Endodermal cell (in vitro differentiated cells): ENCODE measurements at places on chromosomes 2 and 18. TPM values are rescaled to one million over a fixed set of nuclear protein-coding genes. Genes with fewer than 3 reads are reported as not detected.

DNA sequence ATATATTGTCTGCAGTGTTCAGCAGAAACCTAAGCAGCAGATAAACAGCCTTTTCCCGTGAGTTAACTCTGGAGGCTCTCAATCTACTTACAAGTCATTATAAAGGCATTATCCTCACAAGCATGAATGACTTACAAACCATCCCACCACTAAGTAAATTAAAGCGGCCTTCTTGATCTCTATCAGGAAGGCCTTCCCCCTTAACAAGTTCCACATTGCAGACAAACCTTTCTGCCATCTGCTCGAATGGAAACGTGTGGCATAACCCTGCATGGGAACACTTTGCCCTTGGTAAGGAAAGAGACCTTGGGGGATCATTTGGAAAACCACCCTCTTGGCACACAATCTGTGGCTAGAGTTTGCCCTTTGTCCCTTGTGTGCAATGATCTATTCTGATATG is 199.5 kb downstream of the OSR1 start:
- DNase-seq = no peak

DNA sequence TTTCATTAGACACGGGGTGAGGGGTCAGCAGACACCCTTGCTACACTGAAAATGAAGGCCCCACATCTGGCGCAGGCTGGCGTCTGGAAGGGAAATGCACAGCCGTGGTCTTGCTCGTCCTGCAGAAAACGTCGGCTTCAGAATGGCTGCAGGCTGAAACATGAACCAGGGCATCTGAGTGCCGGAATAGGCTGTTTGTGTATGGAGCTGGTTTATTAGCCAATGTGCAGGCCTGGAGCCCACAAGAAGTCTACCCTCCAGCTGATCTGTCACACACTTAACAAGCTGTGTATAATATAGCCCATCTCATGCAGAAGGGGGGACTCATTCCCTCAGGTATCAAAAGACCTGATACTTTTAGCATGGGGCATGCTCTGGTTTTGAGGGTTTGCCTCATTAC is 153.4 kb upstream of the SOX11 start:
- DNase-seq = no peak

- DNase-seq = peak; percentile 39
Measured at GRCh38 chr2:26564121-26564644, 77.0 kb downstream of the CIB4 start.

DNA sequence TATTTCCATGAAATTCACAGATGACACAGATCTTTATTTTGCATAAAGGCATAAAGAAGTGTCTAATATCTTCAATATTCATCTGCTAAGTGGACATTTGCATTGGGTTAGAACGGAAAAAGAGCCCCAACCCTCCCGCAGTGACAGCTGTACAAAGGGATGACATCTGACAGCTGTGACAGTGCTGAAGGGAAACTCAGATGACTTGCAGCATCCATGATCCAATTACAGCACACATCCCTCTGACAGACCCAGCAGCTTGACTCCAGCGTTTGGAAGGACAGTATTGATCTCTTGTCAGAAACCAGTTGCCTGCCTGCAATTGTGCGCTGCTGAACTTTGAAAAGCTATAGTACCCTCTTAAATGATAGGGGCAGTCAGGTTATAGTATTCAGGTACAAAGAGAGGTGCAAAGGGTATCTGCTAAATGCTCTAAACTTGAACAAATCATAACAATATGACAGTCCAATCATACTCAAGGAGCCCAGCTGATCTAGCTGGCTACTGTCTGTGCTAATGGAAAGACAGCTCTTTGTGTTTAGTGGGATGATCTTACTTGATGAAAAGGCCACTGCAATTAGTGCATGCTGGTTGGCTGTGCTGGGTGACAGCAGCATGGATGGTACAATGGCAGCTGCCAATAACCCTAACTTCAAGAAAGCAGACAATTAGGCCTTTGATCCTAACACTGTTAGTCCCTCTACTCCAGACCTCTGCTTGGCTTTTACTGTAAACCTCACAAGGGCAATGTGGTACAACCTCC is 599.2 kb downstream of the NR4A2 start:
- DNase-seq = peak; percentile 46

GRCh38 chr18:45008694-45009413 is 328.2 kb downstream of the SETBP1 start:
- DNase-seq = no peak

- no peak for DNase-seq
Measured at GRCh38 chr2:160418853-160419252, 74.8 kb downstream of the RBMS1 start.

DNA sequence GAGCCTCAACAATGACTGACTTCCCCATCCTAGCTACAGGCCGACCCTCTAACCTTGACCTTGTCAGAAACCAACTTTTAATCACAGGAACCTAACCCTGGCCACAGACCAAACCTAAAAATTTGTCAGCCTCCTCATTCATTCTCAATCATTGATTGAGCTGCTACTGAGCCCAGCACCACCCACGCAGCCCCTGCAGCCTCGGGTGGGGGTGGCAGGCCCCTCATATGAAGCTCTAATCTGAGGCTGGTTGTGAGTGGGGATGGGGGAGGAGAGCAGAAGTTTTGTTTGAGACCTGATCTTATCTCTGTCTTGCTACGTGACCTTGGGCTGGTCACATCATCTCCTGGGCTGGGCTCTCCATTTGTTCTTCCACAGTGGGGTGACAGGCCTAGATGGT is 99.5 kb upstream of the EPAS1 start:
- DNase-seq = no peak

DNA sequence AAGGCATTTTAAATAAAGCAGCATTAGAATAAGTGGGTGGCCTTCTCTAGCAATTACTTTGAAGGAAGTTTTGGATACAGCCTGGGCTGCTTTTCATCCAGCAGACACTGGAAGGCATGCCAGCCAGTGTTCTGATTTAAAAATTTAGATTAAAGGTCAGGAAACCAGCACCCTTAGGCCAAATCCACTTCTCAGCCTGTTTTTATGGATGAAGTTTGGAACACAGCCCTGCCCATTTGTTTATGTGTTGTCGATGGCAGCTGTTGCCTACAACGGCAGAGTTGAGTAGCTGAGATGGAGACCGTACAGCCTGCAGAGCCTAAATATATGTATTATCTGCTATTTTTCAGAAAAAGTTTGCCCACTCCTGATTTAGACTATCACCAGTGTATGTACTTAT is 313.6 kb upstream of the ACVR2A start:
- no peak for DNase-seq

GRCh38 chr18:66271962-66272361 is 331.9 kb downstream of the CDH19 start:
- DNase-seq = peak; percentile 83

- no peak for DNase-seq
Measured at GRCh38 chr2:209875270-209875669, 103.6 kb downstream of the UNC80 start.

GRCh38 chr2:232976176-232976575 is 36.9 kb downstream of the NGEF start:
- DNase-seq = peak; percentile 31

DNA sequence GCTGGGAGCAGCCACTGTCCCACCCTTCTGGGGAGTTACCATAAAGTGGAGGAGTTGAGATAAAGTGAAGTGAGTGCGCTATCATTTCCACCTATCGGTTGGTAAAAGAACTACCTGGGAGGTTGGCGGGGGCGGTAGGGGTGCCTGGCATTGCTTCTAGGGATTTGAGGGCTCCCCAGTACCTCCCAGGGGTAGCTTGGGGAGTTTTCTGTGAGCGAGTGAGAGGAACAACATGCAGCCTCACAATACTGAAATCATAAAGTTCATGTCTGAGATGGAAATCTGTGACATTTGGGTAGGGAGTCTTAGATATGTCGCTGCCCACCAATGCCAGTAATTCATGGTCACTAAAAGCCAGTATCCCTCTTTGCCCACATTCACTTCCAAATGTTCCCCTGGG is 68.7 kb downstream of the PRKCE start:
- no peak for DNase-seq

DNA sequence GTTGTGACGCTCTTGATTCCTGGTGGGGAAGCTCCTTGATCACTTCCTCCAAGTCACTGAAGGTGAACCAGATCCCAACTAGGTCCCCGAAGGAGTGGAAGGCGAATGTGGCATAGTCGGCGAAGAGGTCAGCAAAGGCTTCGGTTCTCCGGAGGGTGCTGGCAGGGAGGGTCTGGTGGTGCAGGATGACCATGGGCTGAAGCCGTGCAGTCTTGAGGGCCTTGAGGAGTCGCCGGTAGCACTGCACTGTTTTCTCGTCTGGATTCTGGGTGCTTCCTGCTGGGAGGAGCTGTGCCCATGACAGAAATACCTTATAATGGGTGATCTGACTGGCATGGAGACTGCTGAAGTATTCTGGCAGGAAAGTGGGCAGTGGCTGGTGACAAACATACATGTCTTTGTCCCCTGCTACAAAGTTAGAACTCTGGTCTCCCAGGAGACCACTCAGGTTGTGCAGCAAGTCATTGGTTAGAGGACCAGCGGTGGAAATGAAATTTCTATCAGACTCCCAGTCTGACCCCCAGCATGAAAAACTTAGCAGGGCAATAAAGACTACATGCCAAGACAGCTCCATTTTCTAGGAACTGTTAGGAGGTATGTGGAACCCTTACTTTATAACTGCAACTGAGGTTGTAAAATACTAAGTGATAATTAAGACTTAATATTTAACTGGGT is at the start of gene LCT:
LCT (minus strand) TSS at position 589 of the 675 bp plus-strand sequence; CDS start at position 574, 15 bp downstream.
- DNase-seq = no peak

- no peak for DNase-seq
Measured at GRCh38 chr2:97991081-97991856, 4.5 kb downstream of the TMEM131 start.

DNA sequence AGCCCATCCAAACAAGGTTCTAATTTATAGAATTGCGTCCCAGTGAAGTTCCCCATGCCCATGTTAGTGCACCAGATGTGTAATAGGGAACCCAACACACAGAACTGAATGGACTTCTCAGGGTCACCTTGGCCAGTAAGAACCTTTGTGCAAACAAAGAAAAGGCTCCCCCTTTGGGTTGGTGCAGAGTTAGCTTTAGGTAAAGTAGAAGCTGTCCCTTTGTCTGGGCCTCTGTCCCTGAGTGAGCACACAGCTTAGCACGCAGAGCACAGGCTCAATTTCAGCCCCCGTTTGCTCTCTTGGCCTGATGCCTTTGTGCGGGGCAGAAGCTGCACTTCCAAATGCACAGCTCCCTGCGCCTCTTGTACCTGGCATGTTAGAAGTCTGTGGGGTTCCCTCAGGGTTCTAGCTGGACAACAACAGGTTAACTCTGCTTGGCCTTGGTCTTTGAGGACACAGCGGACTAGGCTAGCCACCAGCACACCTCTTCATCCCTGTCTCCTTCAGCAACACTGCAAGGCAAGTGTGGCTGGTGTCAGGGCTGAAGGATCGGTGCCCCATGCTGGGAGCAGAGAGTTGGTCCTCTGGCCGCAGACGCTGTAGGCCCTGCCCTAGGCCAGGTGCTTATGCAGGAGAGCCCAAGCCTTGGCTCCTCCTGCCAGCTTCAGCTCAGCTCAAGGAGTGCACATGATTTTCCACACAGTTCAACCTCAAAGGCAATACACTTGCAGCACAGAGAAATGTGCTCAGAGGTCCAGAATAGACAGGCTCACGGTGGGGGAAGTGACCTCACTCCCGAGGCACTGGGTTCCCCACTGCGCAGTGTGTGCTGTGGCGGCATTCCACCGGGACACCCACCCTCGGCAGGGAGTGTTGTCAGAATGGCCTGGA is 73.3 kb upstream of the FOSL2 start:
- peak; percentile 57 for DNase-seq

GRCh38 chr2:229431327-229431954 is 160.4 kb upstream of the PID1 start:
- no peak for DNase-seq

- DNase-seq = no peak
Measured at GRCh38 chr2:215557701-215558100, 121.8 kb upstream of the FN1 start.

DNA sequence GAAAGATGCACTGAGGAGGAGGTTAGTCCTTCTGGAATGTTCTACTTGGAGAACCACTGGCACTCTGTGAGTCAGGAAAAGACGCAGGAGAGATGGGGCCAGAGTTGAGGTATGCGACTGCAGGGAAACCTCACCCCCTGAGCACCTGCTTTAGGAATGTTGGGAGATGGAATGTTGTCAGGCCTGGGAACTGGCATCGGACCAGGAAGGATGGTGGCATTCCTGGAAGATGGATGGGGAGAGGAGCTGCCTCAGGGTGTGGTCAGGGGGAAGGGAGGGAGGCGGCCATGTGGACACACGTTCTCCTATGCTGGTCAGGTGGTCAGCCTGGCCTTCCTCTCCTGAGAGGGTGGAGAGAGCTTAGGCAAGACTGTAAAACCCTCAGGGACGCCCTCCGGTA is 146.3 kb downstream of the CELF4 start:
- no peak for DNase-seq

DNA sequence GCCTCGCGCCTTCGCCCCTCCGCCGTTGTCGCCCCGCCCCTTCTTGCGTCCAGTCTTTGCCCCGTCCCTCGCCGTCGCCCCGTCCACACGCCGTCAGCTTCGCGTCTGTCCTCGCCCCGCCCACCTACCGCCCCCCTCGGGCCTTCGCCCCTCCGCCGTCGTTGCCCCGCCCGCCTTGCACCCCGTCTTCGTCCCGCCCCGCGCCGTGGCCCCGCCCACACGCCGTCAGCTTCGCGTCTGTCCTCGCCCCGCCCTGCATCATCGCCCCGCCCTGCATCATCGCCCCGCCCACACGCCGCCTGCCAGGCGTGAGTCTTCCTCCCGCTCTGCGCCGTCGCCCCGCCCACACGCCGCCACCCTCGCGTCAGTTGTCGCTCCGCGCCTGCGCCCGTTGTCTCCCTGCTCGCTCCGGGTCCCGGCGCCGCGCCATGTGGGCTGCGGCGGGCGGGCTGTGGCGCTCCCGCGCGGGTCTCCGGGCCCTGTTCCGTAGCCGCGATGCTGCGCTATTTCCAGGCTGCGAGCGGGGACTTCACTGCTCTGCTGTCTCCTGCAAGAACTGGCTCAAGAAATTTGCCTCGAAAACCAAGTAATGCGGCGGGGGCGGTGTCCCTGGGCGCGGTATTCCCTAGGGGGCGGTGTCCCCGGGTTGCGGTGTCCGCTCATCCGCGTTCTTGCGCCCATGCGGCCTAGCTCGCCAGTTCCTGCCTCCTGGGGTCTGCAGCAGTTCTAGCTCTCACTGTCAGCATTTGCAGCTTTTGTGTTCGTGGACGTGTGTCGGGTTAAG is at the start of gene RBFA:
RBFA (plus strand) TSS at position 367 of the 784 bp plus-strand sequence; CDS start at position 429, 62 bp downstream.
- peak; percentile 100 for DNase-seq

TUBA4B gene
- not detected in 3 replicates for total RNA-seq

DNA sequence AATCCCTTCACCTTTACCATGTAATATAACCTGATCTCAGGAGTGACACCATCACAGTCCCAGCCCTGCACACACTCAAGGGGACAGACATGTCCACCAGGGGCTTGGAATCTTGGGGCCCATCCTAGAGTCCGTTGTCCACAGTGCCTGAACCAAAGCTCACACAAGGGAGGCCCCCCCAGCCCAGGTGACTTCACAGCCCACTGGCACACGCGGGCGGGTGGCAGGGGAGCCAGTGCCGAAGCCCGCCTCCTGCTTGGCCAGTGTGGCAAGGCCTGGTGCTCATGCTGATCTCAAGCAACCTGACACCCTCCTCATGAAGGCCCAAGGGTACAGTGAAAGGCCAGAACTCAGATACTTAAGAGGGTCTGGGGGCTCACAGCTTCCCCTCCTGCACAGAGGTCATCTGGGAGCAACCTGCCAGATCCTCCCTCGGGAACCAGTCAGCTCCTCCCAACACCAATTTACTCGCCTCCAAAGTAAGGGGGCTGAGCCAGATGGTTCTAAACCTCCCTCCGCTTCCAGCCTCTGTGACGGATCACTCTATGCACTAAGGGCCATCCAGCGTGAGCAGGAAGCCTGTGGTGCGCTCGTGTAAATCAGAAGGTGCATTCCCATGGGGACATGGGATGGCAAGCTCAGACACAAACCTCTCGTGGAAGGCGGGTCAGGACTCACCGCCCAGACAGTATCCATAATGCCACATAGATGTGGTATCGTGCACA is 3.2 kb upstream of the RAB17 start:
- peak; percentile 82 for DNase-seq
